Activated naive CD4-positive, alpha-beta T cell treated with anti-CD3 and anti-CD28 coated beads for 36 hours (primary cell): ENCODE measurements at places on chromosomes 11 and 22. TPM values are rescaled to one million over a fixed set of nuclear protein-coding genes. Genes with fewer than 3 reads are reported as not detected.

Gene NAALADL1
- total RNA-seq: 10.2 TPM

DNA sequence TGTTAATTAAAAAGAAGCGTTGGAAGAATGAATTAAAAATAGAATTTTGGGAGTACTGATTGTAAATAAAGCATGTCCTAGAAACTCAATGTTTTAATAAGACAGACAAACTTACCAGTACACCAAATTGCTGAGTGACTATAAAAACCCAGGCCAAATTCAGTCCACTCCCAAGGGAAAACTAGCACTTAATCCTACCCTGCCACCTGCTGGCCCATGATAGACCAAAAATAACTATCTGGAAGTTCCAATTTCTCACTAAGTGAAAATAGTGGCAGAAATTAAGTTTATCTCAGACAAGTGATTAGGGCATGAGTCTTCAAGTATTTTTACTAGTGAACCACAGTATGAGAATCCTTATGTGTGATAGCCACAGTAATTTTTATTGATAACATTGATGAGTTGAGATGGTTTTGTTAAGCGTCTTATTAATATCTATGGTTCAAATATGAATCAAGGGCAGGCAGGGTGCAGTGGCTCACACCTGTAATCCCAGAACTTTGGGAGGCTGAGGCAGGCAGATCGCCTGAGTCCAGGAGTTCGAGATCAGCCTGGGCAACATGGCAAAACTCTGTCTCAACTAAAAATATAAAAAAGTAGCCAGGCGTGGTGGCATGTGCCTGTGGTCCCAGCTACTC, 9.8 kb upstream of the DDX10 start:
- peak; percentile 72 for DNase-seq

DNA sequence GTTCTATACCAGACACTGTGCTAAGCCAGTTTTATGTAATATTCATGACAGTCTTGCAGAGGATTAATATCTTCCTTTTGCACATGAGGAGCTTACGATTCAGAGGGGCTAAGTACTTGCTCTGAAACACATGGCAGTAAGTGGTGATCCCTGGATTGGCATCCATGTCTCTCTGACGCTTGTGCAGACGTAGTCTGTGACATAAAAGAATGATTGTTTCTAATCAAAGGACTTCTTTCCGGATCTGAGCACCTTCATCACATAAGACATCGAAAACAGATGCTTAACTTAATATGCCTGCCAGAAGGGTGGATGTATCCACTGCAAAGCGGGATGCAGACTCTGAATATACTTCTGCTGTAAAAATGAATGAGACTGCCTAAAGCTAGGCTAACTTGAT, 74.8 kb downstream of the ARHGAP42 start:
- no peak for DNase-seq

DNA sequence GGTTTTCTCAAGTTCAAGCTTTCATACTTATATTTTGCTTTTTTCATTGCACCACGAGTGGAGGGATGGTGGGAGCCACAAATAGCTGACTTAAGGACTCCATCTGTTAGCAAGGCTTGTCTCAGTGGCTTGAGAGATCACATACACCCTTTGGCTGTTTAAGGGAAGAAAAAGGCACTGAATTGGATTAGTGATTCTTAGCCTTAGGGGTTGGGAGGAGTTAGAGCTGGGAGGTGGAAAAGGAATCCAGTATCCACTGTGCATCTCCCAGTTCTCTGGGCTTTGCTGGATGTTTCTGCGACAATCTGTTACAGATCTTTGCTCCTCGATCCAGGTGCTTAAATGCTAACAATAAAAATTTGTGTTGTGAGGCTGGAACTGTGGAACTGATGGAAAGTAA, 593.6 kb downstream of the CNTN5 start:
- no peak for DNase-seq

DNA sequence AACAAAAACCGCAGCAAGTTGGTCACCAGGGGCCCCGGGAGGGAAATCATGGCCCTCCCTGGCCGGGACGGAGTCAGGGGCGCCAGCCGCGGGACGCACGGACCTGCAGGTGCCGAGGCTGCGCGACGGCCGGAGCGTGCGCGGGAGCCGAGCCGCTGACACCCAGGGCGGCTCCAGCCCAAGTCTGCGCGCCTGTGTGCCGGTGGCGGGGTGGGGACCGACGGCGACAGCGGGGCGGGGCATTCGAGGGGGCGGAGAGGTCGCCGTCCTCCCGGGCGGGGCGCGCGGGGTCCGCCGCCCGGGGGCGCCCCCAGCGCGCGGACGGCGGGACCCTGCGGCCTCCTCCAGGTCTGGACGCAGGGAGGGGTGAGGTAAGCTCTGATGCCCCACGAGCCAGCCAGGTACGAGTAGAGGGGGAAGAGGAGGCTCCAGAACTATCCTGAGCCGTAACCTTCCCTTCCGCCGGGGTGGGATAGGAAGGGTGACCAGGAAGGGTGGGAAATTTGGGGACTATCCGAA, at the start of gene ESAM:
ESAM (minus strand) TSS at position 186 of the 519 bp plus-strand sequence; CDS start at position 50, 136 bp downstream.
- DNase-seq: peak; percentile 68

- peak; percentile 29 for DNase-seq
These were observed 1.3 kb downstream of the WEE1 start for GRCh38 chr11:9574622-9575259.

Gene C11orf87
- not detected for total RNA-seq

DNA sequence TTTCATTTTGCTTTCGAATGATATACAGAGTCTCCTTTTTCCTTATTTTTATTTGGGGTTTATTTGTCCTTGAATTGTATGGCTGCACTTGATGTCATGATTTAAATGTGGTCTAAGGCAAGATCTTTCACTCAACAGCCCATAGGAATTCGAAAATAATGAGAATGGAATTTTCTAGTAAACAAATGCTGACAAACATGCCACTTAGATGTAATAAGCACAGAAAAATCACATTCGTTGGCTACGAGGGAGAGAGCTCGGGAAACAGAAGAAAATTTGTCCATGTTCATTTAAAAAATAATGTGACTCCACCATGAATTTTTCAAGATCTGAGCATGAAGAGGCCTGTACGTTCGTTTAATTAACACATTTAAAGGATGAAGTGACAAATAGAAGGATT, 73.0 kb downstream of the BLID start:
- DNase-seq: no peak

Gene TIGD3
- total RNA-seq: 0.32 TPM

DNA sequence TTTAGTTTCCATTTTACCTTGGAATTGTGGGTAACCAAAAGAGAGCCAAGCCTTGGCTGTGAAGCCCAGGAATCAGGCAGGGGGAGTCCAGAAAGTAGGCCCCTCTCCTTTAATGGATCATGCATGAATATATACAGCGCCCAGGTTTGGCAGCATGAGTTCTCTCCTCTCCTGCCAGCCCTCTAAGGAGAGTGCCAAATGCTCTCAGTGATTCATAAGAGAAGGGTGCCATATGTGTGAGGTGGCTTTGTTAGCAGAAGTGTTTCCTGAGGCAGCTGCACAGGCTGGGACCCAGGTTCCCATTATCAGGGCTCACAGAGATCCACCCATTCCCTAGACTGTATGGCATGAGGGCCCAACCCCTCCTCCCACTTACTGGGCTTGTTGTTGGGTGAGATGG, 52.3 kb upstream of the SCUBE2 start:
- DNase-seq: no peak

- no peak for DNase-seq
These were observed 111.2 kb downstream of the BRD1 start for GRCh38 chr22:49716441-49716840.

DNA sequence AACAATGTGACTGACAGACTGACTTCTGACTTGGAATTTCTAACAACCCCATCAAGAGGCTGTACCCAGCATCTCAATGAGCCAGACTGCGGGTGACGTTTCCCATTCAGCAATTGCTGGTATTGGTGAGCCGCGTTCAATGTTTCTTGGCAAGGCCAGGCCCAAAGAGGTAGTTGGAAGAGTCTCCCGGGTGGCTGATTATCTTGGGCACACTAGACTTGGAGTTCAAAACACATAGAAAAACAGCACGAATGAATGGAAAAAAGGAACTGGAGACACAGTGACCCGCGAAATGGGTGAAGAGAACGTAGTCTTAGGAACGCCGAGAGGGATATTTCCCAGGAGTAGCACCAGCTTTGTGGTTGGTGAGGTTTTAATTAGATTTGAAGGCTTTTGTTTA, 115.7 kb downstream of the RPS6KA4 start:
- no peak for DNase-seq

DNA sequence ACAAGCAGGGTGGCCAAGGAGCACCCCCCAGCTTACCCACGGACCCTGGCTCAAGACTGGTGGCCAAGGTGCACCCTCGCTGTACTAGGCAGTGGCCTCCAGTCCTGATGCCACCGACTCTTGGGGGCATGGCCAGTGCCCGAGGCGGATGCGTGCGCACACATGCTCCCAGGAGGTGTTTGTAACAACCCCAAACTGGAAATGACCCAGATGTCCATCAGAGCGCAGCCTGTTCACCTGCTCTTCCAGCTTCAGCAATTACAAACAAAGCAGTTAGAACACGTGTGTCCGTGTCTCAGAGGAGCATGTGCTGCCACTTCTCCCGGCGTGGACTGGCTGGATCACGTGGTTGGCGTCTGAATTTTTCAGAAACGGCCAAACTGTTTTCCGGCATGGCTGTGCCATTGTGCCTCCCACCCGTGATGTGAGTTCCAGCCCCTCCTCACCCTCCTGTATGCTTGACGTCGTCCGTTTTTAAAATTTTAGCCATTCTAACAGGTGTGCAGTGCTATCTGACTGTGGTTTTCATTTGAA, 7.1 kb upstream of the MUC6 start:
- no peak for DNase-seq

DNA sequence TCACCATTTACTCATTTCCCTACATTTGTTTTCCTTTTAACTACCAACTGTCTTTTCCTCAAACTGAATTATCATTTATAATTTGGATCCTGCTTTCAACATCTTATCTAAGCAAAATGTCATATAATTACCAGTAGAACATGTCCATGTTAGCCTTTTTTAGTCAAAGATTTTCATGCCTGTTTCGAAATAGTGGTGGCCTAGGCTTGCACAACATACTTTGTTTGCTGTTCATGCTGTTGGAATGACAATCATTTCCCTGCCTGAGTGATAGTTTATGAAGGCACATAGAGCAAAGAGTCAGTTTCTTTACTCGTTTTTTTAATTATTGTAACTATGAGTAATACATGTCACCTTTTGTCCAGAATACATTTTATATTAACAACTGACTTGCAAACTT, 144.3 kb upstream of the ANO3 start:
- no peak for DNase-seq

- no peak for DNase-seq
These were observed 578.5 kb downstream of the TBC1D22A start for GRCh38 chr22:47340851-47341436.
